GM13976 (cell line): ENCODE measurements at places on chromosomes 1 and 21.

- DNase-seq = no peak
Measured at GRCh38 chr1:183263886-183264602, 78.0 kb downstream of the LAMC2 start.

- no peak for DNase-seq
Measured at GRCh38 chr1:94324178-94324544, 86.8 kb upstream of the ARHGAP29 start.

DNA sequence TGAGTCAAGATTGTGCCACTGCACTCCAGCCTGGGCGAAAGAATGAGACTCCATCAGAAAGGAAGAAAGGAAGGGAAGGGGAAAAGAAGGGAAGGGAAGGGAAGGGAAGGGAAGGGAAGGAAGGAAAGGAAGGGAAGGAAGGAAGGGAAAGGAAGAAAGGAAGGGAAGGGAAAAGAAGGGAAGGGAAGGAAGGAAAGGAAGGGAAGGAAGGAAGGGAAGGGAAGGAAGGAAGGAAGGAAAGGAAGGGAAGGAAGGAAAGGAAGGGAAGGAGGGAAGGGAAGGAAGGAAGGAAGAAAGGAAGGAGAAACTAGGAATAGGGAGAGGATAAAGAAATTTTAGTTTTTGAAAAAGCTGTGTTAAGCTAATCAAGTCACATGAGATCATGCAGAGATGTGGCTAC lies 33.4 kb upstream of the NID1 start:
- DNase-seq = no peak

DNA sequence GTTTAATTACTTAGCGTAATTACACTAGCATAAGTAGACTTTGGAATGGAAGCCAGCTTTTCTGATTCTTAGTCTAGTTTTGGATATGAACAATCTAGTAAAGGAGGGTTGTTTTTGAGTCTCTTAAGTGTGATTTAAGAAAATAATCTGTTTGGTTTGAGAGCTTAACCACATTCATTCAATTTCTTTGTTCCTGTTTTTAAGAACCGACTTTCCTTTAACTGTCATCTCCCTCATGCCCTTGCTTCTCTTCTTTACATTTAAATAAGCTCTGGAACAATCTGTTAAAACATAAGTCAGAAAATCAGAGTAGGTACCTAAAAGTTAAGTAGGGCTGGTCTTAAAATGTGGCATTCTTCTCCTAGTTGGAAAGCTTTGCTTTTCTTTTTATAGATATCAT lies 27.7 kb downstream of the CDC42 start:
- no peak for DNase-seq

DNA sequence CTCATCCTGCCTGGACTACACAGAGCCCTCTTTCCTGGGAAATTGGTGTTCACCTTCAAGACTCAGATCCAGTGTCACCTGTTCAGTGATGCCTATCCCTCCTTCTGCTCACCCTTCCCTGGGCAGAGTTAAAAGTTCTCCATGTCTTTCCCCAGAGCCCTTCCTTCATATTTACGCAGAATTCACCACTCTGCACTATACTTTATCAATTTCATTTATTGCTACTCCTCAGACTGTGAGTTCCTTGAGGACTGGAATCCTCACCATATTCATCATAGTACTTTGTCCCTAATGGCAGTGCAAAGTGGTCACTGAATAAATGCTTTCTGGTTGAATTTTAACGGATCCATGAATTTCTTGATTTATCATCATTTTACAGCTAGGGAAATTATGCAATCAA lies 300.0 kb downstream of the CHRM3 start:
- no peak for DNase-seq

- no peak for DNase-seq
Measured at GRCh38 chr1:192530254-192530653, 45.3 kb upstream of the RGS1 start.

GRCh38 chr1:155305881-155306391 lies 2.7 kb upstream of the FDPS start:
- DNase-seq = no peak

DNA sequence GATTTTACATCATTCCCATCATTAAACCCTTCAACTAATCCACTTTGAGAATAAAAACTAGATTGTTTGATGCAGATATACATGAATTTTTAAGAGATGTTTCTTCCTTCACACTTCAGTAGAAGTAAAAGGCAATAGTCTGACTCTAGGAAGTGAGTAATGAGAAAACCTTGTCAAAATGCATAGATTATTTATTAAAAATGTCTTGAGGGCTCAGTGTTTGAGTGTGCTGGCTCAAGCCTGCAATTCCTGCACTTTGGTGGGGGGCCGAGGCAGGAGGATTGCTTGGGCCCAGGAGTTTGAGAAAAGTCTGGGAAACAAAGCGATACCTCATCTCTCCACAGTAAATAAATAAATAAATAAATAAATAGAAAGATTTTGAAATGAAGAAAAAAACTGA lies 177.1 kb downstream of the NEGR1 start:
- no peak for DNase-seq

DNA sequence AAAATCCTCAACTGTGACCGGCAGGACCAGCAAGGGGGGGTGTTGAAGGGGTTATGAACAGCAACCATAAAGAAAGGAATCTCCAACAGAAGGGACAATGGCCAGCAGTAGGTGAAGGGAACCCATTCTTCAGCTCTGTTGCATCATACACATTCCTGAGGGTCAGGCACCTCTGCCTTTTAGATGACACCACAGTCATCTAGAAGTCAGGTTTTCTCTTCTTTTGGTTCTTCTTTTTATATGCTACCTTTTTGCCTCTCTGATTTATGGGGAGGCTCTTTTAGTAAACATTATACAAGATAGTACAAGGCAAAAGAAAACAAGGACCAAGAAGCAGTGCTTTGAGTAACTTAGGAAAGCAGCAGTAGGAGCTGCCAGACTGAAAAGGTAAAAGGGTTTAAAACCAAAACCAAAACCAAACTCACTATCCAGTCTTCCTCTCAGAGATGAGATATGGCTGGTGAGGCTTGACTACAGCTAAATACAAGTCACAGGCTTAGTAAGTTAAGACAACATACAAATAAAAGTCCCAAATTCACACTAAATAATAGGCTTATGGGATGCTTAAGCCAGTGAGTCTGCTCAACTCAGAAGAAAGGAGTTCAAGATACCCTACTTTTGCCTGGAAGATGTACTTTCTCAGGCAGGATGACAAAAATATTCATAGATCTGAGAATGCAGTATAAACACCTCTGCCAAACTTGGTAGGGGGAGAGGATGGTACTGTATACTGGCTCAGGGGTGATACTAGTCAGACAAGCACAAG lies 4.1 kb downstream of the TEX38 start:
- peak; percentile 40 for DNase-seq

- DNase-seq = no peak
Measured at GRCh38 chr1:12556368-12556930, 61.6 kb downstream of the DHRS3 start.

GRCh38 chr1:118989006-118989815 lies 1.1 kb upstream of the TBX15 start:
- no peak for DNase-seq

DNA sequence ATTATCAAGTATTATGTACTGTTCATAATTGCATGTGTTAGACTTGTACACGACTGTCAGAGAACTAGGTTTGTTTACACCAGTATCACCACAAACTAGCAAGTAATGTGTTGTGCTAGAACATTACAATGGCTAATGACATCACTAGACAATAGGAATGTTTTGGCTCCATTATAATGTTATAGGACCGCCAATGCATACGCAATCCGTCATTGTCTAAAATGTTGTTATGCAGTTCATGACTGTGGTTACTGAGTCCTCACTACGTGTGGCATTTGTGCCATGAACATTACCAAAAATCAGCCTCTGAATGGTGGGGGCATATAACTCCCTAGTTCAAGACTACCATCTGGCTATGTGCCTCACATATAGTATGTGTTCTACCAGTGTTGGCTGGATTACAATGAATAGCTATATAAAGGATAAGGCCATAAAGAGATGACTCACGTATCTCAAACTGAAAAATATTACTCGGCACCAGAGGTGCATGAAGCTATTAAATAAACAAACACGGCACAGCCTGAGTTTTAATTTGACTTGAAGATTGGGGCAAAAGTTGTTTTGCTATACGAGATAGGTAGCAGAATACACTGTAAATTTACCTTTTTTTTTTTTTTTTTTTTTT lies 89.1 kb upstream of the COL24A1 start:
- DNase-seq = no peak

GRCh38 chr1:158686111-158687009 lies at the start of gene SPTA1:
Gene SPTA1, minus strand, starts transcription at chr1:158686715. Its CDS starts 198 bp downstream, at chr1:158686517.
- DNase-seq = no peak

DNA sequence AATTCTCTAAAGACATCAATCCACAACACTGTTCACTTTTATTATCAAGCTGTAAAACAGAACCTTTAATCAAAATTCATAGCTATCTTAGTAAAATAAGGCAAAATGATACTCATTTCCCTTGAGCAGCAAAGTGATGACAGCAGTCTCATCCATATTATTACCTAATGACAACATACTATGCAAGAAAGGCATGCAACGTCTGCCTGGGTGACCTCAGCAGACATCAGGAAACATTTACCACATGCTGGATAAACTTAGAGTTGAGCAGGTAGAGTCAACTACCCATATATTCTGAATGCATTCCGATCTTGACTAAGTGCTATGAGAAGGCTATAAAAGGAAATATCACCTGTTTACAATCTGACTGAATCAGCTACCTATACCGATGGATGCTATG lies 145.1 kb downstream of the SIPA1L2 start:
- no peak for DNase-seq

GRCh38 chr1:167648978-167649744 lies 19.1 kb downstream of the RCSD1 start:
- DNase-seq = no peak

GRCh38 chr1:26419494-26419893 lies 8.9 kb downstream of the LIN28A start:
- DNase-seq = no peak
